Fibroblast of the conjunctiva (primary cell): ENCODE measurements at places on chromosomes 4 and X.

DNA sequence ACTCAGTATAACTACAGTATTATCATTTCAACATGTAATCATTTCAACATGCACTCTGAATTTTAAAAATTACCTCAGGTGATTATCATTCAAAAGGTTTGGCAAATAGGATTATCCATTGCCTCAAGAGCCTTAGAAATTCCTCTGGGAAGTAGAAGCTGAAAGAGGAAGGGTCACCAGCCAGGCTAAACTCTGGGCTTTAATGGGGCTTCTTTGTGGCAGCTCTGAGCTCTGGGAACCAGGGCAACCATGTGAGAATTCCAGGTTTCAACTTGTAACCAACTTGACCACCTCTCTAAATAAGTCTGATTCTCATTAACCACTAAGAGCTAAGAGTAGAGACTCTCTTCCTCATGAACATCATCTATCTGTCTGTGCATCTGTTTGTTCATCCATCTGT is 117.2 kb upstream of the MED14 start:
- DNase-seq = no peak

GRCh38 chr4:108371282-108371681 is 202.6 kb upstream of the LEF1 start:
- DNase-seq = no peak

DNA sequence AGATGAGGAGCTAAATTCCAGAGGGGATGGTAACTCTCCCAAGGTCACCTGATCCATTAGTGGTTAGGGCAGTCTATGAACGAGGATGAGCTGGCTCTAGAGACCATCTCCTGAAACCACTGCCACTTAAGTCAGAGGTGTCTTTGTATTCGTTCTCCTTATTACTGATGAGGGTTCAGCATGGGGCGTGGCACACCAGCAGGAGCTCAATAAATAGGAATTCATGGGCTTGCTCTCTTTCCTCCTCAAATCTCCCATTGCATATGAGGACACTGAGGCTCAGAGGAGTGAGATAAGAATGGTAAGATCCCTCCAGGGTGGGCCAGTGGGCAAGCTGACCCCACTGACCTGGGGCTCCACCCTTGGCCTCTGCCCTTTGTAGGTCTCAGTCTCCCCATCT is 1.7 kb upstream of the GATA1 start:
- no peak for DNase-seq

DNA sequence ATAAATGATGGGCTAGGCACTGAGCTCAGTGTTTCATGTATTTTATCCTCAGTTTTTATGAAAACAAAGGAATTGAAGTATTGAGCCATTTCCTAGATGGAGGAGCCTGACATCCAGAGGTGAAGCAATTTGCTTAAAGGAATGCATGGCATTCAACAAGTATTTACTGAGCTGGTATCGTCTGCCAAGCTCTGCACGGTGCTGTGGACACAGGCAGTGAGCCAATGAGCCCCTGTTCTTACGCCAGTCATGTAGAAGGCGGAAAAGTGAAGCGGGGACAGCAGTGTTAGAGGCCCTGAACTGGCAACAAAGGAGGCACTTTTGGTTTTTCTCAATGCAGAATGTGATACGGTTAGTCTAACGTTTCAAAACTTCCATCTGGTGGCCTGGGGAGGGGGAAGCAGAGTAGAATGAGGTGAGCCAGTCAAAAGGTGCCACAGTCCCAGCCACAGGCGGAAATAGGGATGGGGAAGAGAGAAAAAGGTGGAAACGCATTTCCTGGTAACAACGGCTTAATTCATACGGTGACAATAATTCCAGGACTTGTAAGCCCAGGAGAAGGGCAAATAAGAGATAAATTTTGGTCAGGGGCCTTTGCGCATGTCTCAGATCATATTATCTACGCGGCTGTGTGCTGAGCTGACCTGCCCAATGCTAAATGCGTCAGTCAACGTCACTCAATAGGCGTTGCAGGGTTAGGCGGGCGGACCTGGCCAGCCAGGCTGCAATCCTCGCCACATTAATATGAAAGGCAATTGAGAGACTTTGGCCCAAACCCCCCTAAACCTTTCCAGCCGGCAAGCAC is 133.9 kb downstream of the AFAP1 start:
- peak; percentile 83 for DNase-seq

- DNase-seq = no peak
These were observed 196.4 kb downstream of the QDPR start for GRCh38 chr4:17315459-17315858.

DNA sequence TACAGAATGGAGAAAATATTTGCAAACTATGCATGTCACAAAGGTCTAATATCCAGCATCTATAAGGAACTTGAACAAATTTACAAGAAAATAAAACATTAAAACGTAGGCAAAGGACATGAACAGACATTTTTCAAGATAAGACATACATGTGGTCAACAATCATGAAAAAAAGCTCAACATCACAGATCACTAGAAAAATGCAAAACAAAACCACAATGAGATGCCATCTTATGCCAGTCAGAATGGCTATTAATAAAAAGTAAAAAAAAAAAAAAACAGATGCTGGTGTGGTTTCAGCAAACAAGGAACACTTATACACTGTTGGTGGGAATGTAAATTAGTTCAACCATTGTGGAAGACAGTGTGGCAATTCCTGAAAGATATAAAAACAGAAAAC is 75.8 kb upstream of the IL13RA2 start:
- DNase-seq = no peak

DNA sequence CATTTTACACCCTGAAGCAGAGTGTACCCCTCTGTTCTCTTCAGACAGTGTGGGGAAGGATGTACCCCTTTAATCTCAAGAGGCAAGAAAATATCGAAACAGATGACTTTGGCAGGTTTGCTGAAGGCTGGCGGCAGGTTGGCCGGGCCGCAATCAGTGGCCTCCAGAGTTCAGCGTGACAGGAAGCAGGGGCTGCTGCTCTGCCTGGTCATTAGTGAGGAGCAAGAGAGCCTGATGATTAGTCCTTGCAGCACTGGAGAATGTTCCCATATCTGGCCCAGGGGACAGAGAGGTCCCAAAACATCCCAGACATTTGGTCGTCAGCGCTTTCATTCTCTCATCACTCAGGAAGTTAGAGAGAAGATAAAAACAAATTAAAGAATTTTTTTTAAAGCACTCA is 352.8 kb downstream of the SPRY1 start:
- no peak for DNase-seq

DNA sequence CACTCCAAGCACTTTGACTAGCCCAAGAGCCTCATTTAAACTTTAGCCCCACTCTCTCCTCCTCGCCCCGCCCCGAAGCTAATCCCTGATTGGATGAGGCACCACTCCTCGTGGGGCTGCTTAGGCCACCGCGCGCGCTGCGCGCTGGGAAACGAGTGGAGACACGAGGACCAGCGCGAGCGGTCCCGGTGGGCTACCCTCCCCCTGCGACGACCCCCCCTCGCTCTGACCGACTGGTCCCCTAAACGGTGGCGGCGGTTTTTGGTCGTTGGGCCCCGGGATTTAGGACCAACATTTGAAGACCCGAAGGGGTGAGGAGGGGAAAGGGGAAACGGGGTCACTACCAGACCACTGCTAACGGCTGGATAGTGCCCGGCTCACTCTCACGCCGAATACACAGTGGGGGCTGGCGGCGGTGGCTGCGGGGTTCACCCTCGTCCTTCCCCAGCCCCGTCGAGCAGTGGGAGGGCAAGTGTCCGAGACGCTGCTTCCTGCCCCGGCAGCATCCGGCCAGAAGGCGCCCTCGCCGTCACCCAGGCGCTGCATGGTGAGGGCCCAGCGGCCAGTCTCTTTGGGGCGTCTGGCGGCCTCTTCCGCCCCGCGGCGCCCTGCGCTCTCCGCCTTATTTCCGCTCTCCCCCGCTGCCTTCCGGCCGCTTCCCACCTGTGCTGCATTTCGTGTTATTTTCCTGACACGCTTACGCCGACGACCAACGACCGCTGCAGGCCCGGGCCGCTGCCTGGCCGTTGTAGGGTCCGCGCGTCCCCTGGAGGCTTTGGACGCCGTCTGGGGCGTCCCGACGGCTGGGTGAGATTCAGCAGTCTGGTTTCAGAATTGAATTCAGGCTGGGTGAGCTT is at the start of gene RBM46:
RBM46 (plus strand) TSS at position 147 of the 857 bp plus-strand sequence. CDS start 15,481 bp downstream, outside the sequence.
- no peak for DNase-seq

- no peak for DNase-seq
These were observed 84.8 kb downstream of the COL4A6 start for GRCh38 chrX:108353452-108353851.

GRCh38 chr4:107155366-107155765 is 119.3 kb upstream of the DKK2 start:
- no peak for DNase-seq

GRCh38 chrX:10045327-10046000 is 78.3 kb downstream of the CLDN34 start:
- no peak for DNase-seq

DNA sequence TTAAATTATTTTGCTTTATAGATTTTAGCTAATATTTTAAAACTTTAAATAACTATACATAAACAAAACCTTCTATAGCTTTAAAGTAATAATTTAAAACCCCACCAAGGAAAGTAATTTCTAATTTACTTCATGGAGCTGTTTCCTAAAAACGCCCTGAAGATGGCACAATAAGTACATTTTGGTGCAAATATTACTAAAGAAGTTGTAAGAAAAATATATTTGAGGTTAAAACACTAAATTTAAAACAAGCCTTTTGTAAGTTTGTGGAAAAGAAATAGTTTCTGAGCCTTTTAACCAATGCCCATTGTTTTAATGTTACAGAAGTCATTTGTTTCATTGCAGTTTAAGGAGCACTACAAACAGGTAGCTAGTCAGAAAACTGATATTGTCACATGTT is 137.4 kb upstream of the AGA start:
- DNase-seq = no peak

- no peak for DNase-seq
These were observed 86.2 kb upstream of the HS3ST1 start for GRCh38 chr4:11514779-11515419.

DNA sequence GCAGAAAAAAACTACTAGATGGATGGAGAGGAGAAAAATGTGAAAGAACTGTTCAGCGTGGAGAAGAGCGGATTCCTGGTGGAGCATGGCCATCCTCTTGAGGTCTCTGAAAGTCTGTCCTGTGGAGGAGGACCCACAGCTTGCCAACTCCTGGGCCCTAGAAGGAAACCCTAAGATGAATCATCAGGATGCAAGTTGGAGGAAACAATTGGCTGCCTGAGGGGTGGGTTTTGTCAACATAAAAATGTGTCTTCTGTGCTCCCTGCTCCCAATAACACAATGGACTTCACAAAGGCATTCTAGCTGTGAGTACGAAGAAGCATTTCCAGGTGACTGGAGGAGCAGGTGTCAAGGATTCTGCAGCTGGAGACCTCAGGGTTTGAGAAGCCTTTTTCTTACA is 37.2 kb downstream of the CNGA2 start:
- no peak for DNase-seq

DNA sequence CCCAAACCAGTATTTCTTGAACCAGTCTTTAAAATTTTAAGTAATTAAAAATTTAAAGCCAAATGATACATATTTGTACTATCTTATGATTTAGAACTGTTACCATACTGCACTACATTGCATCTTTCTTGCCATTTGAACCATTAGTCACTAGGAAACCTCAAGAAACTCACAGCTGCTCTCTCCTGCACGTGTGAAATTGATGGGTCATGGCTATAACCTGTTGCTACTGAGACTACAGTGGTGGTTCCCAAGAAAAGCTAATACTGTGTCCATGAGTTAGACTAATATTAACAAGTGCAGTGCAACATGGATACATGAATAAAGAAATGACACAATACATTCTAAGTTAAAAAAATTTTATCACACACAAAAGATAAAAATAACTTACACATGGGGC is 88.4 kb downstream of the PDE5A start:
- DNase-seq = no peak

GRCh38 chrX:130975947-130976346 is 72.9 kb upstream of the ENOX2 start:
- DNase-seq = peak; percentile 27

DNA sequence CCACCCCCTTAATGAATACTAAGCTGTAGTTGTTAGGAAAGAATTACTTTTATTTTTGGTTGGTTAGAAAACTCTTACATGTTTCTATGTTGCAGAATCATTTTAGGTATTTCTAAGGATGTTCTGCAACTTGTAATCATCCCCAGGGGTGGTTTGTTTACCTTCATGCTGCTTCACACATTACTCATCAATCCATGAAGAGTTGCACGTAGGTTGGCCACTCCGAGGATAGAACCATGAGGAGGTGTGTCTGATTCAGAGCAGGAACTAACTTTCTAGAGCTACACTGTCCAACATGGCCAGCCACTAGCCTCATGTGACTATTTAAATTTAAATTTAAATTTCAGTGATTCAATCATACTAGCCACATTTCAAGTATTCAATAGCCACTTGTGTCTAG is 127.2 kb upstream of the FRMPD4 start:
- peak; percentile 2 for DNase-seq

DNA sequence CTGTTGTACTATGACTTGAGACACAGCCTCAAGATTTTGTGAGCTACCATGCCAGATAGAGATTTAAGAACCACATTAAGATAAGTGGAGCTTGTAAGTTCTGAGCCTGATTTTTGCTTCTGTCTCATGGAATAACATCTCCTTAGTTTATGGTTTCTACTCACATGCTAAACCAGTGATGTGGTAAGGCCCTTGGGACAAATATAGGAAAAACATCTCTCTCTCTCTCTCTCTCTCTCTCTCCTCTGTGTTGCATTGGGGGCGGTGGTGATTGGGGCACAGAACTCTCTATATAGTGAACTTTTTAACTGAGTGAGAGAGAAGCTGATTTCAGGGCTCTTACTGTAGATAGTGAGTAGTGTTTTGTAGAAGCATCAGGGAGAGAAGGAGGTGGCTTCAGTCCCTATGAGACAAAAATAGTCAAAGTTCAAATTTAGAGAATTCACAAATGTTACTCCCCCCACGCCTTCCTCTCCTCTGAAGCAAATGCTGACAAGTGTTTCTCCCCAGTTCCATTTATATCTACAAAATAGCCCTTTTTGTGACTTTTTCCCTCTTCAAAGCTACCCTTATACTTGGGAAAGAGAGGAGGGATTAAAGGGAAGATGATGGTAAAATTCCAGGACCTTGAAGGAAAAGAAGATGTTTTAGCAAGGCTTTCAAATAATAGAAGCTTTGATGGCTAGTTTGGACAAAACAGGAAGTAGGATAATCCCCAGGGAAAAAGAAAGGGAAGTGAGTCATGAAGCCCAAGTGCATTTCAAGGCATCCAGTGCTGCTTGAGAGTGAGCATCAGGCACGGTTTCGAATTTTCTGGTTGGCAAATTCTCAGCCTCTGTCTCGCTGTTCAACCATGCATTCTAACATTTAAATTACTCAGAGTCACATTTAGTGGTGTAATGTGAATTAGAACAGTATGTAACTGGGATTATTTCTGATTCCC is 134.3 kb upstream of the AP1S2 start:
- DNase-seq = peak; percentile 42

DNA sequence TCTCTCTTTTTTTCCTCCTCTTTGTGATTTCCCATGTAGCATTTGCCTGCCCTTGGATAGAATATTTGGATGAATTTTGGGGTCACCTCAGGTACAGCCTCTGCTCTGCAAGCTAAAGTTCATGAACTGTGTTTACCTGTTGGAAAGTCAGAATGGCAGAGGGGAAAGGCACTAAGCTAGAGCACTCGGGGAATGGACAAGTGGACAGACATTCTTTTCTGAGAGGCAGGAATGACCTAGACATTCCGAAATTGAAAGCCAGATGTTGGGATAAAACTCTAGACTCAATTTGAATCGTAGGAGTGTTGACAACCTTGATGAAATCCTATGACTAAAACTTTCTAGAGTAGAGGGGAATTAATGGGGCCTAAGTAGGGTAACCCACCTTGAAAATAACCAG is 56.1 kb downstream of the LUZP4 start:
- no peak for DNase-seq

GRCh38 chr4:3039706-3040366 is 34.5 kb downstream of the HTT-AS start:
- DNase-seq = no peak
